ENCODE measurements at places on chromosomes 6 and 20.

DNA sequence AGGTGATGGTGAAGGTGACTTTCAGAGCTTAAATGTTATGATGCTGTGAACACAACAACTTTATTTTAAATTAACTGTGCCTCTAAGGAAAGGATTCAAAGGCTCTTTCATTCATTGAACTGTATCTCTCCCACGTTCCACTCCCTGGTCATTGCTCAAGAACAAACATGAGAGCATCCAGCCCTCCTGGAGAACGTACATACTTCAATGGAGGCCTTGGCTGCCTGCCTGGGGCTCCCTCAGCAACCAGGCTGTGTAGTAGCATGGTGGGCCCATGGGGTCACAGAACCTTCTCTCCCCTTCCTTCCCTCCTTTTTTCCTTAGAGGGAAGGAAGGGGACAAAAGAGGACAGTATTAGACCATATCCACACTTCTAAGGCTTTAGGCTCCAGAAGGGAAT lies 234.3 kb downstream of the CDC5L start:
- no peak for DNase-seq

DNA sequence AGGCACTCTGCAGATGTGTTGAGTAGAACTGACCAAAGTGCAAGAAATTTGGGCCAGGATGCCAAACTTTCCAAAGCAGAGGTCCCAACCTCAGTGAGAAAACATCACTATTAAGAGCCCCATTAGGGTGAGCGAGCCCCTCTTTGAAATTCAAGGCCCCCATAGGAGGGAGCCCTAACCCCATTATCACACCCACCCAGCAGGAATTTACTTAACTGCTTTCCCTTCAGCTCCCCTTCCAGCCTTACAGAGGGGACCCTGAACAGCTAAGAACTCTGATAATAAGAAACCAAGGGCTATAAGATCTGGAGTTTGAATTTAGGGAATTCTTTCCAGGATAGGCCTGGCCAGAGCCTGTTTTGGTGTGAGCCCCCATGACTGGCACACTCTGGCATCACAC lies 130.6 kb downstream of the NFATC2 start:
- DNase-seq: no peak

DNA sequence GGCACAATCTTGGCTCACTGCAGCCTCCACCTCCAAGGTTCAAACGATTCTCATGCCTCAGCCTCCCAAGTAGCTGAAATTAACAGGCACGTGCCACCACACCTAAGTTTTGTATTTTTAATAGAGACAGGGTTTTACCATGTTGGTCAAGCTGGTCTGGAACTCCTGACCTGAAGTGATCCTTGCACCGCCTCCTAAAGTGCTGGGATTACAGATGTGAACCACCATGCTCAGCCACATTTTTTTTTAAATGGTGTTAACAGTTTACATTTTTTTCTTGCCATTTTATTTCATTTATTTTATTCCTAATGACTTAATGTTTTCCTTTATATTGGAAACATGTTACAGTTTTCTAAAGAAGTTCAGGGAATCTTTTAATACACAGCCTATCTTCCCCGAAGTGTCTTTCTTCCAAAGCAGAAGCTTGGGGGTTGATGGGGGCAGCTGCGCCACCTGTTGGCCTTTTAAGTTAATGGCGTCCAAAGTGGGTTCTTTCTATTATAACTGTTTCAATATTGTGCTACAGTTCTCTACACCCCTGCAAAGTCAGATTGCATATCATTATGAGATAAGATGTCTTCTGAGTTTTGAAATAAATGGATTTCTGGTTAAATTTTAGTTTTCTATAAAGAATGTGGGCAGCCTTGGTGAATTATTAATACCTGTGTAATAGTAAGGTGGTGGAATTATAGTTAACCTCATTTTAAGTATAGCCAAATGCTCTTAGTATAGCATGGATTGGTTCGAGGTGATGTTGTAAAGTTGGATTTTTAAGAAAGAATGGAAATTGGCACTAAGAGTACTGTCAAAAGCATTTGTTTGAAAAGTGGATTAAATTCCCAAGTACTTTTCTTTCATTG lies 42.0 kb upstream of the PLCG1 start:
- peak; percentile 50 for DNase-seq

DNA sequence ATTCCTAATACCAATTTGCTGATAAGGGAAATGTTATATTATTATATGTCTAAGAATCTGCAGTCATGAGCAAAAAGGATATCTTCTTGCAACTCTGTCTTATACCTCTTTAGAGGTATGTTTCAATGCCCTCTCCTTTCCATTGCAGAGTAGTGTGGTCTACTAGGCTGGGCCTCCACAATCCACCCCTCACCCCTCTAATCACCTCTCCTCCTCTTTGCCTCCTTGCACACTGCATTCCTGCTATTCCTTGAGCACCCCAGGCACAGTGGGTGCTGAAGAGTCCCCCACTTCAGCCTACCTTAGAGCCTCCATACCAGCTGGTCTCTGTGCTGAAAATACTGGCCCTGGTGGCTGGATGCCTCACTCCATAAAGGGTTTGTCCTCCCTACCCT lies 26.9 kb downstream of the ARMC2 start:
- DNase-seq: no peak

GRCh38 chr6:85421181-85421580 lies 28.7 kb upstream of the NT5E start:
- no peak for DNase-seq

- DNase-seq: no peak
Measured at GRCh38 chr6:39197521-39197920, 31.8 kb downstream of the KCNK5 start.

GRCh38 chr6:137923866-137924653 lies 57.0 kb downstream of the TNFAIP3 start:
- DNase-seq: no peak

DNA sequence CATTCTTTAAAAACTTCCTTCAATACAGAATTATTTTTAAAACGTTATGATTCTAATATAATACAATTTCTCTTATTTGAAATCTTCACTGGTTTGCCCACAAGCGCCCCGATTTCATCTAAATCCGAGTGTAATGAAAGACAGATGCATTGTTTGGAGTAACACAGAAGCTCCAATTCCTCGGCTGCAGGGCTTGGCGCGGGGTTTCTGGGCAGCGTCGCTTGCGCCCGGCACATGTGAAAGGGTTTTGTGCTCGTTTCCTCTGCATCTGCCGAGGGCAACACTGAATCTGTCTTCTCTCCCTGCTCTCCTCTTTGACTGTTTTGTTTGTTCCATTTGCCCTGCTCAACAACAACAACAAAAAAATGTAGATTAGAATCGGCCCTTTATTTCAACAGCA lies 248.6 kb upstream of the QKI start:
- no peak for DNase-seq

Measured in foreskin fibroblast (primary cell).